ENCODE measurements at places on chromosomes 1 and 21.

DNA sequence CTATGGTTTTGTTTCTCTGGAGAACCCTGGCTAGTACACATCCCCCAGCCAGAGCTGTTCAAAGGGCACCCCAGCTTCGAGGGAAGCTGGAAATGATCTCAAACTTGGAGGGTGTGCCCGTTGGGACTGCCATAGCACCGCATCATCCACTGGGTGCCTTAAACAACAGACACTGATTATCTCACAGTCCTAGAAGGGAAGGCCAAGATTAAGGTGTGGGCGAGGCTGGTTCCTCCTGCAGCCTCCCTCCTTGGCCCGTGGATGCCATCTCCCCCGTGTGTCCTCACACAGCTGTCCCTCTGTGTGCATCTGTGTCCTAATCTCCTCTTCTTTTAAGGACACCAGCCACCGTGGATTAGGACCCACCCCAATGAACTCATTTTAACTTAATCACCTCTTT, 4.2 kb upstream of the IBA57 start:
- no peak for DNase-seq

- DNase-seq: no peak
These were observed 83.9 kb upstream of the ARTN start for GRCh38 chr1:43849670-43850069.

DNA sequence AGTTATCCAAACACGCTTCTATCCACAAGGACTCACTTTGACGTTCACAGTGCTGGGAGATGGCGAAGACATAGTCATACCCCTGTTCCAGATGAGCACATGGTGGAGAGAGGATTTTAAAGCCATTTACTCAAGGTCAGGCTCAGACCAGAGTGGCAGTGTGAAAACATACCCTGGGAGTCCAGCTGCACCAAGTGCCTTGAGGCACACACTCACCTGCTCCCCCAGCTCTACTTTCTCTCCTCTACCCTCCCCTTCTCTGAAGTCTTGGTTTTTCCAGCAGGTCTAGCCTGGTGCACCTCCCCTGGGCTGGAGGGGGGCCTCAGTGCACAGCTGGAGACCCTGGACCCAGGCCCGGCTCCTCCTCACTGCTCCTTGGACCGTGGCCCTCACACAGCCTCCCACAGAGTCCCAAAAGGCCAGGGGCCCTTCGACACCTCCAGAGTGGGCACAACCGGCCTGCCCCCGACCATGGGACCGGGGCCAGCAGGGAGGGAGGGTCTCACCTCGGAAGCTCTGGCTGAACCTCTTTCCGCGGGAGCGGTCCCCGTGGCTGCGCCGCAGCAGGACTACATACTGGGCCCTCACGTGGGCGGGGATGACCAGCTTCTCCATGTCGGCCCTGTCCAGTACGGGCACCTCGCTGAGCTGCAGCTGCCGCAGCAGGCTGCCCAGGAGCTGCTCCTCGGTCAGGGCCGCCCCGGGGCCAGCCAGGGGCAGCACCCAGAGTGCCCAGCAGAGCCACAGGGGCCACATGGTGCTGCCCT, 452 bp downstream of the LEFTY2 start:
- no peak for DNase-seq

GRCh38 chr1:156162430-156163037, 9.1 kb downstream of the SEMA4A start:
- DNase-seq: no peak

DNA sequence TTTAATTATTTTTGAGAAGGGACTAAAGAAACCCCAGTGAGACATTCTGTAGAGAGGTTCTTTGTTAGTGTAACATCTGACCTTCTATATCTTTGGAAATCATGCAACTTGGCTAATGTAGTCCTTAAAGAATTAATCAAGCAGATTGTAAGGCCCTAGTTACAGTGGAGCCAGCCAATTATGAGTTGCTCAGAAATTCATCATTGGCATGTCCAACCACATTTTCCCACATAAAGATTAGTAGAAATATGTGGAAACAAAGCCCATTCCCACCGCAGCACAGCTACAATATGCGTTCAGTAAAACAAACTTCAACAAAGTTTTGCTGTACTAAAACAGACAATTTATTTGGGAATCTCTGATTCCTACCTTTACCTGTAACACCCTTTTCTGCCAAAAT, 27.8 kb downstream of the WNT2B start:
- no peak for DNase-seq

DNA sequence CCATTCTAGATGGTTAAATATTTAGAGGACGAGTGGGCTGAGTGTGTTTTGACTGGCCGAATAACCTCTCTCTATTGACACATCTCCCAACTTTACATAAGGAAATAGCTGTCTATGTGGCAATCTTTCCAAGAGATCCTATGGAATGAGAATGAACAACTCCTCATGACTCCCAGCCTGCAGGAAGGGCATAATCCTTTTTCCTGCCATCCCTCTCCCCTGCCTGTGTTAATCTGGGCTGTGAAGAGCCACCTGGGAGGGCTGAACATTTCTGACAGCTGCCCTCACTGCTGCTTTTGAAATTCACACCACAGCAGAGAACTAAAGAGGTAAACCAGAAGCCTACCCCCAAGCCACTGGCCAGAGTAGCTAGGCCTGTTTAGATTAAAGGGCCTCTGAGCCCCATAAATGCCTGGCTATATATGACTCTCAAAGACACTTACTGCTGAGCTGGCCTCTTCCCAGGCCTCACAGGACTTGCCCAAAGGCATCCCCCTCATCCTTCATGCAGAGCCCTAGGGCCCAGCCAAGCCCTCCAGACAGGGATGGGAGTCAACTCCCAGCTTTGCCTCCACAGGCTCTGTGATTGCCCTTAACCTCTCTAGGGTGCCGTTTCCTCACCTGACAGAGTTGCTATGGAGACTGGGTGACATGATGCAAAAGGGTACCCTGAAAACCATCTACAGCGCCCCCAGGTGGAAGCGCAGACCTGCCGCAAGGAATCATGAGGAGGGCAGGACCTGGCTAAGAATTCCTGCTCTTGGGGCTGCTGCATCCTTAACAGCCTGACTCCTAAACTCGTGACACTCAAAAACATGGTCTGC, 42.0 kb upstream of the LDLRAP1 start:
- DNase-seq: no peak

DNA sequence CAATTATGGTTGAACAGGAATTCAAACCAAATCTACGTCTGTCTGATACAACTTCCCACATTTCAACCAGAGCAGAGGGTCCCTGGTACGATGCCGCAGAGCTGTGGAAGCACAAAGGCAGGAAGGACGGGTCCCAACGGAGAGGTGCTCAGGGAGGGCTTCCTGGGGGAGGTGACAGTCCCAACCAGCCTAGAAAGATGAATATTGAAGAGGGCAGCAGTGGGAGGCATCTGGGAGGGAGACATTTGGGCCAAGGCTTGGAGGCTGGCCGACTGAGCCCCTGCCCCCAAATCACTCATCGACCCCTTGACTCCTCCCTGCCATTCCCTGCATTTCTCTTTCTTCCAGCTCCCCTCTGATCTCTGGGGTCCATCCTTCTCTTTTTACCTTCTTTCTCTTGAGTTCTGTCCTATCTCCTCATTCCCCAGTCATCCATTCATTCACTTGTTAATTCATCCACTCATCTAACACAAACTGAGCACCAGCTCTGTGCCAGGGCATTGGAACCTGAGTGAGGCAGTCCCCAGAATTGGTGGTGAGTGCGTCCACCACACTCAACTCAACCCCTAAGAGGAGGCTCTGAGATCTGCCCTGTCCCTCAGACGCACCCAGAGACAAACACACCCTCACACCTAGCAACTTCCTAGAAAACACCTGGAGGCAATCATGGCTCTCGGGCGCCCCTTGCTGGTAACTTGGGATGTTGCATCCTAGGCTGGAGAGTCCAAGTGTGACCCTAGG, 13.2 kb upstream of the CELA3B start:
- DNase-seq: peak; percentile 80

DNA sequence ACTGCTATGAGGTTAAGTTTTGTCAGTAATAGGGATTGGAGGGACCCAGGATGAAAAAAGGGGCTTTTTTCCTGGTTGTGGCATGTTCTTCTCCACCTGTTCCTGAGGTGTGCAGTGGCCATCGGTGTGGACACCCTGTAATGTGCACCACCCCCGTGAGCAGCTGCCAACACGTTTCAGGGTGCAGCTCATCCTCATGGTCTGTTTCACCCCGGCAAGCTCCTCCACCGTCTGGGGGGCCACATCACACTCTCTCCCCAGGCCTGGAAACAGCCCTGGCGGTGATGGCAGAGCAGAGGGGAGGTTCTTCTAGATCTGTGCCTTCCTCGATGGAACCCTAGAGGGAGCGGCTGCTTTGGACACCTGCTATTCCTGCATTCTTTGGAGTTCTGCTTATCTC, 435.4 kb downstream of the MATN1 start:
- no peak for DNase-seq

DNA sequence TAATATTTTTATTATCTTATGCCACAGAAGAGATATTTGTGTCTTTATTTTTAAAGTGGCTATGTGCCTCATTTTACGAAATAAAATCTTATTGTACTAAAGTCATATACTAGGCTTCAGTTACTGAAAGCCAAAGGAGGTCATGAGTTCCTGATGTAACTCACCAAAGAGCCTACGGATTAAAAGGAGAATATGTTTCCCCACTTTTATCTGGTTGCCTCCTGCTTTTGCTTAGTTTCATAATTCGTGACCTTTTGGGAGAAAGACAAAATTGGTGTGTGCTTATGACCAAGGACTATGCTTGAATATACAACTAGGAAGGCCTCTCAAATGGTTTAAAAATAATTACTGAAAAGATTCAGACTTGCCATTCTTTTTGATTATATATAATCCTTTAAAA, 18.2 kb upstream of the AHCTF1 start:
- DNase-seq: no peak

DNA sequence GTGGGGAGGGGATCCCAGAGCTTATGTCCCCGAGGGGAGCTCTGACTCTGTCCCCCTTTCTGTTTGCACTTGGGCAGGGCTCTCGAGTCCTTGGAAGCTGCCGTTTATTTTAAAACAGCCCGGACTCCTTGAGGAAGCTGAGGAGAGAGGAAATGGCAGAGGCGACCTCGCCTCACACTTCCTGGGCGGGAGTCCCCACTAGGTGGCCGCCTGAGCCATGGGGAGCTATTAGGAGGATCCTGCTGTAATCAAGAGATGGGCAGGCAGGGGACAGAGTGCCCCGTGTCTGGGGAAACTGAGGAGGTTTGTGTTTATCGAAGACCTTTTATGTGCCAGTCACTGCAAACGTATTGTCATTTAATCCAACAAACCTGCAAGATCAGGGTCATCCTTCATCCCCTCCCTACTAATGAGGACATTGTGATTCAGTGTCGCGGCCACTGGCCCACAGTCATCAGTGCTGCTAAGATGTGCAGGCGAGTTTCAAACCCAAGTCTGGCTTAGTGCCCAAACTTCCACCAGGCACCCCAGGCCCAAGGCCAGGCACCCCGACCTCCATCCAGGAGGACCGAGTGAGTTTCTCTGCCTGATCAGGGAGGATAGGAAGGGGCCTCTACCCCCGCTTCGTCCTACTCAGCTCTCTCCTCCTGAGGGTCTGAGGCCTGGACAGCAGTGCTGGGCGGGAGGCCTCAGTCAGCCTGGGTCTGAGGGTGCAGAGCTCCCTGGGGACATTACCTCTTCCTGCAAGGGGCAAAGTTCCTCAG, 316.9 kb upstream of the VAMP3 start:
- peak; percentile 2 for DNase-seq

DNA sequence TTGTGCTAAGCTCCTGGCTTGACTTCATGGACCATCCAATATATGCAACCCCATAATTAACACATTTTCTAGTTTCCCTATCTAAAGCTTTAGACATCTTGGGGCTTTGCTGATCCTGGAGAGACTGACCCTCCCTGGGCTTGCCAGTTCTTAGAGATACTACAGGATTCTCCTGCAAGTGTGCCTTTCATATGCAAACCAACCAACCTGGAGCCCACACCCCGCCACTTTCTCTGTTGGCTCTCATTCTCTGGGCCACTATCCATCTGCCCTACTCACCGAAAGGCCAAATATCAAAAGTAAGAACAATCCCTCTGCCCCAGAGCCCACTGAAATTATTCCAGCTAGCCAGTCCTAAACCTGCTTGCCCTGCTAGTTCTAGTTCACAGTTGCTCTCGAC, 2.2 kb upstream of the GBP6 start:
- no peak for DNase-seq

DNA sequence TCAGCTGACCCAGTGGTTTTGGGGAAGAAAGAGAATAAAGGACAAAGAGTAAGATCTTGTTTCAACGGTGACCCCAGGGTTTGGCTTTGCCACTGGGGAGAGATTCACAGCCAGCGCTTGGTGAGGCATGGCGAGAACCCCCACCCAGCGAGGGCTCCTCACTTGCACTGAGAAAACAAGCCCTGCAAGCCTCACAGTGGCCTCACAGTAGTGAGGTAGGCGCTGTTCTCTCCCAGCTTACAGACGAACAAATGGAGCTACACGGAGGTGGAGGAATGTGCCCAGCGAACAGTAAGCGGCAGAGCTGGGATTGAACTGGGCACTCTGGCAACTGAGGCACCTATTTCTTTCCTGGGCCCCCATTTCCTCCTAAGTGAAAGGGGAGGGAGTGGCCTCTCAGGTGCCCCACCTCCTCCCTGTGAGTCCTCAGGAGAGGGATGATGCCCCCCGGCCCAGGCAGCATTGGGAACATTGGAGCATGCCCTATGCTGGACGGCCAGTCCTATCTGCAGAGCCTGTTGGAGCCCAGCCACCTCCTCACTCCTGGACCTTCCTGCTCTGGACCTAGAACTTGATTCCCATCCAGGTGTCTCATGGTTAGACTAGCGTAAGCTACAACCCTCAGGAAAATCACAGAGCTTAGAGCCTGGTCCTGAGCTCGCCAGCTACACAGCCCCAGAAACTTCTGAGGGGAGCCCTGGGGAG, 73.4 kb upstream of the EDN2 start:
- no peak for DNase-seq

- DNase-seq: no peak
These were observed 29.0 kb downstream of the NME7 start for GRCh38 chr1:169338617-169339016.

GRCh38 chr1:198113342-198113750, 43.5 kb upstream of the NEK7 start:
- DNase-seq: no peak

GRCh38 chr1:110505596-110505995, 13.4 kb downstream of the KCNA10 start:
- DNase-seq: no peak

DNA sequence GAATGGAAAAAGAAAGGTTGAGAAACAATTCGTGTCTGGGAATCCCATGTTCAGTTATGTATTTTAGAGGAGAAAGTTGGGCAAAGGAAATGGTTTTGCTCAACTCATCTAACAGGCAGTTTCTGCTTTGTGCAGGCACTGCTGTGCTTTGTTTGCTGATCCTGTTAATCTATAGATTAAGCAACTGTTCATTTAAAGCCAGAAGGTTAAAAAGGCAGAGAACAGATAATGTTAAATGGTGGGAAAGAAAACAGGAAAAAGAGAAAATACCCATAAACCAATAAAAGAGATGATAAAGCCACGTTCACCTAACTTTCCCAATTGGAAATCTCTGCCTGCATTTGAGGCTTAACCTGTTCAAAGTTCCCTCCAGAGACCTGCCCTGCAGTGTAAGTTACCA, 70.0 kb downstream of the APP start:
- DNase-seq: no peak

DNA sequence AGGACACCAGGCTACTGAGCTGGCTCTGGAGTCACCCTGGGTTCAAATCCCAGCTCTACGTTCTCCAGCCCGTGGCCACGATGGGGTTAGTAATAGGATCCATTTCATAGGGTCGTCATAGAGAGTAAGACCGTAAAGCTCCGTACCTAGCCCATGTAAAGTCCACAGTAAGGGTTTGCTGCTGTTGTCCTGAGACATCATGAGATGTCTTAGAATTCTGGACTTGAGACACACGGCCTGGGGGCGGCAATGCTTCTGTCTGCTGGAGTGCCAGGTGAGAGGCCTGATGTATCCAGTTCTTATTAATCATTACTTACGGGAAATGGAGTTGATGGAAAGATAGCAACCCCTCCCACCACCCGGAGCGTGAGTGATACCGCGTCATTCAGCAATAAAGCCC, 3.6 kb downstream of the TCP10L start:
- DNase-seq: no peak
